ENCODE measurements at places on chromosomes 2 and 18.

- no peaks in the 10 kb centered on the region for H3K4me1 ChIP-seq
- H3K27ac ChIP-seq, result no peak overlapping the region
Measured at GRCh38 chr2:143051465-143051864, 77.8 kb upstream of the ARHGAP15 start.

GRCh38 chr2:177763531-177764265 is 308.9 kb downstream of the PDE11A start:
- H3K4me3 ChIP-seq, result no peak overlapping the region
- no peaks in the 10 kb centered on the region for H3K27me3 ChIP-seq
- no peak overlapping the region for H3K27ac ChIP-seq
- peak; percentile 58 for DNase-seq
- H3K36me3 ChIP-seq, result no peaks in the 10 kb centered on the region
- H3K4me1 ChIP-seq, result no peaks in the 10 kb centered on the region

GRCh38 chr18:25322806-25323205 is 29.2 kb downstream of the ZNF521 start:
- H3K4me3 ChIP-seq, result no peak overlapping the region
- no peaks in the 10 kb centered on the region for H3K27me3 ChIP-seq
- H3K27ac ChIP-seq, result no peak overlapping the region
- no peaks in the 10 kb centered on the region for H3K4me1 ChIP-seq

DNA sequence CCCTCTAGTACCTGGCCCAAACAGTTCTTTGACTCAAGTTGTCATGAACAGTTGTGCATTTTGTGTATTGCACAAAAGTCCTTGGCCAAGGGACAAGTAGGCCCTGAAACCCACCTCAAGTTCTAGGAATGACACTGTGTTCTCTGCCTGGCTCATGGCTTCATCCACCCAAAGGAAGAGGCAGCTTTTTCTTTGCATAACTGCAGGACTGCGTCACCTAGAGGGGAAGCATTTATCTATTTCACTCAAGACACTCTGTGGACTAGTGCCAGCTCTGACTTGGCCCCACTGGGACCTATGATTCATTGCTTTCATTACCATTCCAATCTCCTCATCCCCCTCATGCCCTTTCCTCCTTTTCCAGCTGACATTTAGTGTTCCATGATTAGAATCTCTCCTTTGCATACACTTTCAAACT is 119.3 kb upstream of the SIX2 start:
- no peak overlapping the region for H3K4me3 ChIP-seq
- DNase-seq, result no peak
- H3K27me3 ChIP-seq, result no peaks in the 10 kb centered on the region
- no peaks in the 10 kb centered on the region for H3K36me3 ChIP-seq

- no peak overlapping the region for H3K27ac ChIP-seq
- H3K4me3 ChIP-seq, result no peak overlapping the region
- no peaks in the 10 kb centered on the region for H3K27me3 ChIP-seq
- H3K36me3 ChIP-seq, result no peaks in the 10 kb centered on the region
- no peak for DNase-seq
- H3K4me1 ChIP-seq, result no peaks in the 10 kb centered on the region
Measured at GRCh38 chr2:7880566-7880965, 801.3 kb upstream of the ID2 start.

- no peaks in the 10 kb centered on the region for H3K36me3 ChIP-seq
- no peaks in the 10 kb centered on the region for H3K4me1 ChIP-seq
- peak overlapping the region; percentile 85 for H3K27ac ChIP-seq
- H3K4me3 ChIP-seq, result no peak overlapping the region
- no peaks in the 10 kb centered on the region for H3K27me3 ChIP-seq
Measured at GRCh38 chr2:31558401-31559295, 22.1 kb downstream of the SRD5A2 start.

GRCh38 chr2:160388464-160389263 is 104.9 kb downstream of the RBMS1 start:
- DNase-seq, result peak; percentile 60
- H3K4me3 ChIP-seq, result no peak overlapping the region
- no peaks in the 10 kb centered on the region for H3K4me1 ChIP-seq
- no peaks in the 10 kb centered on the region for H3K36me3 ChIP-seq
